ENCODE measurements at places on chromosomes 11 and 22. TPM values are rescaled to one million over a fixed set of nuclear protein-coding genes. Genes with fewer than 3 reads are reported as not detected.

The ST14 gene
- 0.67 TPM for total RNA-seq

The LRRC75B gene
- 2.2 TPM for total RNA-seq

The MYBPC3 gene
- not detected for total RNA-seq

The DAGLA gene
- total RNA-seq = 0.08 TPM

The OR5B21 gene
- total RNA-seq = 0.45 TPM

The PANX1 gene
- 9.8 TPM for total RNA-seq

All from activated naive CD8-positive, alpha-beta T cell treated with anti-CD3 and anti-CD28 coated beads, Interleukin-2, amount 10 ng/mL, durations not matched to agents 7 days and 5 days (primary cell).